ENCODE measurements at places on chromosomes 12 and 14.
A peak's percentile ranks its signal among the peaks of the same experiment; 100 is the strongest.

GRCh38 chr14:103143506-103143905 is 20.2 kb downstream of the TNFAIP2 start:
- DNase-seq = no peak

DNA sequence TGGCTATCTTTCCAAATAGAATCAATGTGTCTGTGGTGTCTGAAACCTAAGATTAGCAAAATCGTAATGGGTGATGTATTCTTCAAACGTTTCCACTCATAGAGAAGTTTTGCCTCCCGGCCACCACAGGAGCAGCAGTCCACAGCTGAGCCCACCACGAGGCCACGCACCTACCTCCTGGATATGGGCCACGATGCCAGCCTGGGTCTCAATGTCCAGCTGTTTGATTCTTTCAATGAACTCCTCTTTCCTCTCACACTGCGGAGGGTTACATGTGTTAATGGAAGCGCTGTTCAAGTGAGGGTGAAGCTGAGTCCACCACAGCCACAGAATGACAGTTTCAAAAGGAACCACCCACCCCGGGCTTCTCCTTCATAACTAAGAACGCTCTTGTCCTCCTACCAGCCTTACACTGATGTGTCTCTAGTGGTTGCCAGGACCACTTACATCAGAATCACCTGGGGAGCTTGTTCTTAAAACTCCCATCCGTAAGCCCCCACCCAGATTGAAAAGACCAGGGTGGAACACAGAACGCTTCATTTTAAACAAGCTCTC is 75.3 kb downstream of the CCDC88C start:
- no peak for DNase-seq

- no peak for DNase-seq
Measured at GRCh38 chr12:89709995-89710872, 1.6 kb upstream of the ATP2B1 start.

DNA sequence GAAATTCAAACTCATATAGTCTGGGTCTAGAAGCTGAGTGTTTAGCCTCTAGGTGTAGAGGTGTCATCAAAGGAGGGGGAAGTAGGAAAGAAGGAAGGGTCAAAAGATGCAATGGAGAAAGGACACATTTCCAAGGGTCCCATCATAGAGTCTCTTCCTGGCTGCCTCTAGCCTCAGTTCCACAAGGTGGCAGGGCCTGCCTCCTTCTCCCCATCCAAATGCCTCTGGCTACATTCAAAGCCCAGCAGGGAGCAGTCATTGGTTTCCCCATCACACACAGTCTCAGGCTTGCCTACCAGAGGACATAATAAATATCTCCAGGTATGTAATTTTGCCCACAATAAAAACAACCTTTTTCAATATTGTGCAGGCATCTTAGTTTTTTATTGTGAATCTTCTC is 2.1 kb upstream of the CCT2 start:
- DNase-seq = no peak

DNA sequence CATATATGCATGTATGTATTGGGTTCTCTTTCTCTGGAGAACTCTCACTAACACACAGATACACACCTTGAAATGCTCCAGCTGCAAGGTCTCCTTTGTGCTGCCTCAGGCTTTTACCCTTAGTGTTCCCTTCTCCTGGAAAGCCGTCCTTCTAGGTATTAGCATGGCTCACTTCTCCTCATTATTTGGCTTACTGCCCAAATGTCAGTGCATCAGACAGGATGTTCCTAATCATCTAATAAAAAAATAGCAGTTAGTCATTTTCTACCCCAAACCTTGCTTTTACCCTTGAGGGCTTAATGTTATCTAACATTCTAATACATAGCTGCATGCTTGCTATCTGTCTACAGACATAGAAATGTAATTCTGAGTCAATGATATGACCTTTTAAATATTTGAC is 109.0 kb upstream of the SLC16A7 start:
- DNase-seq = no peak

DNA sequence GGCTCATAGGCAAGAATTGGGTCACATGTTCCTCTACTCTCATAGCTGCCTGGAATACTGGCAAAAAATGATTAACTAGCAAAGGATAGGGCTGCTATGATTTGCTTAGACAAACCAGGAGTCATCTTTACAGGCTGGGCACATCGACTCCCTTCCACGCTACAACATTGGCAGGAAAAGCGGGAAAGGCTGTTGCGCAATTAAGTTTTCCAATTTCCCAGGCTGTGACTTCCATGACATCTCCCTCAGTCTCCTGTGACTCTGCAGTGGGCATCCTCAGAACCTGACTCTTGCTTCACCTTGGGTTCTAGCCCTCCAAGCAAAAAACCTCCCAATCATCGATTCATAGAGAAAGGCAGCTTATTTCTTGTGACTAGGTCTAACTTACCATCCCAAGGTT is 184.5 kb upstream of the E2F7 start:
- no peak for DNase-seq

- DNase-seq = peak; percentile 55
Measured at GRCh38 chr12:98698603-98699463, 53.7 kb downstream of the APAF1 start.

GRCh38 chr12:68785358-68785757 is 22.6 kb upstream of the MDM2 start:
- DNase-seq = no peak

GRCh38 chr12:105729926-105730325 is 399.4 kb downstream of the C12orf75 start:
- DNase-seq = no peak

- DNase-seq = no peak
Measured at GRCh38 chr14:90829677-90830076, 13.4 kb upstream of the TTC7B start.

DNA sequence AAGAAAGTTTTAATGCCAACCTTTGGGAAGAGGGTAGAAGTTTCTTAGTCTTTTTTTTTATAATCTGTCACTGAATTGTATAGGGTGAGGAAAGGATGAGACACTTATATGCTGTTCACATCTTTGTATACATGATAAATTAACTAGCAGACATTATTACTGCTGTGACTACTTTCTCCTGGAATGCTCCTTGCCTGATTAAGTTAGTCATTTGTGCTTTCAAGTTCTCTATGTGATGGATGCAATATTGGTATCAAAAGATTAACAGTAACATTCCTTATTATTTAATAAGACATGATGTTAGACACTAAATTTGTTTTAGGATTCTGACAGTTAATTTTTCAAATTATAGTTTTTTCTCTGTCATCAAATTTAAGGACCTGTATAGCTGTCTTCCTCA is 223.4 kb upstream of the GARIN2 start:
- DNase-seq = no peak
